ENCODE measurements at places on chromosomes 16 and 17.

- no peak for DNase-seq
These were observed 13.0 kb upstream of the DHRS11 start for GRCh38 chr17:36578671-36579070.

DNA sequence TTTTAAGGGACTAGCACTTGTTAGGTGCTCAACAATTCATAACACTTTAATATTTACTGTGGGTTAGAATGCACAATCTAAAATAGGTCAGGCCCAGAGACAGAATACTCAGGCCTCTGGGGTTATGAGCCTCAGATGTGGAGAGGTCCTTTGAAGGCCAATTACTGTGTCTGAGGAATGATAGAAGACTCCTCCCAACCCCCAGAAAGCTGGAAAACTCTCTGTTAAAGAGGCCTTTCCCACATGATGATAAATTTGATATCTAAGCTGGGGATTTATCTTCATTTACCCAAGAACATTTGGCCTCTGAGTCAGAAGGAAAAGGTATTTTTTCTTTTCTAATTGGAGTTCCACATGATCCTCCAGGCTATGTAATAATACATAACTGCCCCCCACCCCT, 41.1 kb upstream of the MMD start:
- DNase-seq: no peak

GRCh38 chr16:87895641-87896141, 26.4 kb upstream of the SLC7A5 start:
- peak; percentile 64 for DNase-seq

DNA sequence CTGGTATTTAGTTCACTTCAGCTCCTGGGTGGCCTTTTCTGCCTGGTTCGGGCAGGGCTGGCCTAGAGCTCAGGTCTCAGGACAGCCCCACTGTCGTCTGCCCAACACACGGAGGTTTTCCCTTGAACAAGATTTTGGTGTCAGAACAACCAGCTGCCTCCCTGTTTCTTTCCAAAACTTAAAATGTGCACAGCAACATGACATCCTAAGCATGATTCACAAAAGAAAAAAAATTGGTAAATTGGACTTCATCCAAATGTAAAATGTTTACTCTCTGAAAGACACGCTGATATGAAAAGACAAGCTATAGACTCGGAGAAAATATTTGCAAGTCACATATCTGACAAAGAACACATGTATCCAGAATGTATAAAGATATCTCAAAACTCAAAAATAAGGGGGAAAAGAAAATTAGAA, 197.8 kb upstream of the CHMP6 start:
- DNase-seq: no peak

GRCh38 chr17:63830904-63831491, 3.5 kb upstream of the FTSJ3 start:
- no peak for DNase-seq

- DNase-seq: no peak
These were observed 15.9 kb downstream of the IRX3 start for GRCh38 chr16:54270711-54271110.

- no peak for DNase-seq
These were observed 46.0 kb downstream of the RNF112 start for GRCh38 chr17:19457046-19457445.

DNA sequence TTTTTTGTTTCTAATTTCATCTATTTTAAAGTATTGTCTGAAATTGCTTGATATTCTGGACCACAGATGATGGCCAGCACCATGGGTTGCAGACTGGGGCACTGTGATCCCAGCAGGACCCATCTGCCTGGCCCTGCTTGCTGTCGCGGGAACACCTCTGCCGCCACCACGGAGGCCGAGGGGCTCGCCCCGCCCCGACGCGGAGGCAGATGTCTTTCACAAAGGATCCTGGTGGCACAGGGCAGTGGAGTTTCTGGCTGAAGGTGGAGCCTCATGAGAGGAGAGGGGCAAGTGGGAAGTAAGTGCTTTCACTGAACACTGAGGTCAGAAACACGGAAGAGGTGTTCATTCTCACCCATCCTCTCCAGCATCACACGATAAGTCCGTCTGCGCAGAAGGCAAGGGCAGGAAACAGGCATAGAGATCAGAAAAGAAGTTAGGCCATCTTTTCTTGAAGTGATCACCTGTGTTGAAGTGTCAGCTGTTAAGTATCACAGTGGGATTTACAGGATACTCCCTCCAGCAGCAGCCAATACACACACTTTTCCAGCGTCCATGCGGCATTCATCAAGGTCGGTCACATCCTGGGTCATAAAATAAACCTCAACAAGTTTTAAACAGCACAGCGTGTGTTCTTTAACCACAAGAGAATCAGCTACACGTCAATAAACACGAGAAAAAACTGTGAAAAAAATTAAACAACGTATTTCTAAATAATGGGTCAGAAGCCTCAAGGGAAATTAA, 194.5 kb downstream of the RPTOR start:
- no peak for DNase-seq

DNA sequence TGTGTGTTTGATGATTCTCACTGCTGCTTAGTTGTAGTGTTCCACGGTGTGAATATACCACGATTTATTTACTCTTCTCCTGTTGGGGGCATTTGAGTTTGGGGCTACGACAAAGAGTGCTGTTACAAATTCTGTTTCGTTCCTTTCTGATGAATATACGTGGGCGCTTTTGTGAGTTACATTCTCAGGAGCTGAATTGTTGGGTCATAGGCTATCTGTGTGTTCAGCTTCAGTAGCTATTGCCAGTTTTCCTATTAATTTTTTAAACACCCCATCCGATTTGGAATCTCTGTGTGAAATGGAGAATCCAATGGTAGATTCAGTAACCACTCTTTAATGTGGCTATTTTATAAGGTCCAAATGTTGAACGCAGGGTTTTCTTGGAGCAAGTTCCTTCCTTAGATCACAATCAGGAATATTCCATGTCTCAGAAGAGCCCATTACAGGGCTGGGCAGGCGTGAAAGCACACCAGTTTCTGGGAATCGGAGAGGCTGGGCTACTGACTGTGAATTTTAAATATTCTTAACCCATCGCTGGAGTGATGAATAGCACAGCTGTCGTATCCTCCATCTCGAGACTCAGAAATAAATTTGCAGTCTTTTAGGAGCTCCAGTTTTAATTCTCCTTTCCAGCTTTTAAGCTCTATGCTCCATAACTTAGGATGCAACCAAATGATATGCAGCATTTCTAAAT, 115.9 kb downstream of the PITPNC1 start:
- no peak for DNase-seq

- DNase-seq: no peak
These were observed 9.5 kb upstream of the B4GALNT2 start for GRCh38 chr17:49123061-49123460.

GRCh38 chr17:68195667-68196393, 52.0 kb upstream of the AMZ2 start:
- DNase-seq: no peak

DNA sequence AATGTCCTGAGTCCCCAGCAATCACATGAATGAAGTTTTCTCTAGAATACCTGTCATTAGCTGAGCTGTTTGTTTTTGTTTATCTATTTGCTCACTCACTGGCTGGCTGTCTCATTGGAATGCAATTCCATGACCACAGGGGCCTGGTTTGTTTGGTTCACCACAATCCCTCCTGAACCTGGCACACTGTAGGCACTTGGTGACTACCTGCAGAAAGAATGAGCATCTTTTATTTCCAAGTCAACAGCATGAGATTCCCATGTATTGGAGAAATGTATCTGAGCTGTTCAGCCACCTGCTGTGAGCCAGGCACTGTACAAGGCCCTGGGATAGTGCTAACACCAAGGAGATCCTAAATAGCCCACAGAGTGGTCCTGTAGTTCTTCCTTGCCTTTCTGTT, 345.1 kb downstream of the XYLT1 start:
- DNase-seq: no peak

GRCh38 chr17:37207103-37207502, 168.7 kb upstream of the C17orf78 start:
- no peak for DNase-seq

DNA sequence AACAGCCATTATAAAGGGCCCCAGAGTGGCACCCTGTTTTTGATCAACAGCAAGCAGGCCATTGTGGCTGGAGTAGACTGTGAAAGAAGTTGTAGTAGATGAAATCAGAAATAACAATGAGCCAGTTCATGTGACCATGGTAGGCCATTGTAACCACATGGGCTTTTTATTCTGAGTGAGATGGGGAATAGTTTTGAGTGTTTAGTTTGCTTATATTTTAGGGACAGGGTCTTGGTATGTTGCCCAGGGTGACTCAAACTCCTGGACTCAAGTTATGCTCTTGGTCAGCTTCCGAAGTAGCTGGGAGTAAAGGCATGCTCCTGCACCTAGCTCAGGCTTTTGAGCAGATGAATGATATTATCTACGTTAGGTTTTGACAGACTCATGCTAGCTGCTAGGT, 12.0 kb downstream of the CBFB start:
- no peak for DNase-seq

- no peak for DNase-seq
These were observed 16.4 kb downstream of the RIPOR1 start for GRCh38 chr16:67544844-67545664.

DNA sequence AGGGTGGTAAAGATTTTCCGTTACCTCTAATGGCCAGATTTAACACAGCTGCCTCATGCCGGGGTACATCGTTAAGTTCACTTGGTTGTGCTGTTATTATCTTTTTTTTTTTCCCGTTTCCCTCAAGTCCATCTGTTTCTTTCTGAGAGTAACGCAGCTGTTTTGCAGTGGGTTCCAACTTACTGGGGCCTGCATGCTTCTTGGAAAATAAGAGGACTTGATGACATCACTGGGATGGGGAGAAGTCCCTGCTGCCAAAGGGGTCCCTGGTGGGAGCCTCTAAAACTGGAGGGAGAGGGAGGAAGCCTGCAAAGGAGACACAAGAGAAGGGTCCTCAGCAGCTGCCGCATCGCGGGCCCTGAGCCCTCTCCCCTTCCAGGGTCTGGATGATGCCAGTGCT, 77.8 kb upstream of the NOL11 start:
- no peak for DNase-seq

DNA sequence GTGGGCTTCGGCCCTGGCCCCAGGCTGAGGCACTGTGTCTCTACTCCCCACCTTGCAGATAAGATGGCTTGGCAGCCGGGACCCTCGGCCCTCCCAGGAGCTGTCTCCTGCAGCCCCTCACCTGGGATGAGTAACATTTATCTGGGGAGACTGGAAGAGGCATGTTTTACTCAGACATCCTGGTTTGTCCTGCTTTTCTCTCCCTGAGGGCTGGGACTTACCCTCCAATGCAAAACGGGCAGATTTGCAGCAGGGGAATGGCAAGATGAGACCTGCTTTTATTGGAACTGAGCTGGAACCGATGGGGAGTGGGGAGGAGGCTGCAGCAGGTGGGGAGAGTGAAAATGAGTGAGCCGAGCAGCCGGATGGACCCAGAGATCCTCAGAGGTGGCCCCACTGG, 27.3 kb upstream of the UBE2G1 start:
- no peak for DNase-seq

GRCh38 chr16:4924593-4925292, 12.2 kb downstream of the PPL start:
- DNase-seq: no peak

GRCh38 chr16:75110637-75111513, 5.7 kb downstream of the LDHD start:
- peak; percentile 61 for DNase-seq

GRCh38 chr17:44212507-44213402, 6.7 kb downstream of the UBTF start:
- DNase-seq: no peak

DNA sequence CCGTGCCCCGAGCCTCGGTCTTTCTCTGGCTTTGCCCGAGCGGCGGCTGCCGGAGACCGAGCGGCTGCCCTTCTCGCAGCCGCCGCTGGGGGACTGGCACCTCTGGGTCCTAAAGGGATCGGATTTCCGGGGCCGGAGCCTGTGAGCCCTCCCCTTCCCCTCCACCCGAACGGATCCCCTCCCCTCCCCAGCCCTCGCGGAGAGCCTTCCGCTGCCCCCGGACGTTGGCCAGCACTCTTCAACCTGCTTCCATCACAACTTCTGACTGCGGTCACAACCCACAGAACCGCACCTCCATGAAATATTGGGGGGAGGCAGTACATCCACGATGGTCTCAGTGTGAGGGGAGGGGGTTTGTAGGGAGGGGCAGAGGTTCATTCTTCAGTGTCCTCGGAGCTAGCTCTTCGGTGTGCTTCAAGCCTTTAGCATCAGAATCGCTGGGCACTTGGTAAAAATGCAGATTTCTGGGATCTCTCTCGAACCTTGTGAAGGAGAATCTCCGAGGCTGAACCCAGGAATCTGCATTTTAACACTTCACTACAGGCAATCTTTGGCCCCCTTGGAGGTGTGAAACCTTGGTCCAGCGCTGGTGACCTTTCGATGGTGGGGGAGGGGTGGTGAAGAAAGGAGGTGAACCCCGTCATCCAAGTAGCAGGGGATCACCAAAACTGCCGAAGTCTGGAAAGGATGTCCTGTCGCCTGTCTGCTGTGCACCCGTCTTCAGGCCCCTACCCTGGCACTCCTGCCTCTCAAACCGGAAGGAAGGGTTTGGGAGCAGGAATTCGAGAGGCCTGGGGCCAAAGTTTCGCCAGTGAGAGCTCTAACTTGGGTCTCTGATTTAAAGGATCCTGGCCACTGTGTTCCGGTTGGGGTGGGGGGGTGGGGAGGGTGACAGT, 812 bp upstream of the PPP1R9B start:
- DNase-seq: peak; percentile 90

GRCh38 chr16:89855301-89855945, 18.0 kb upstream of the TCF25 start:
- DNase-seq: no peak

DNA sequence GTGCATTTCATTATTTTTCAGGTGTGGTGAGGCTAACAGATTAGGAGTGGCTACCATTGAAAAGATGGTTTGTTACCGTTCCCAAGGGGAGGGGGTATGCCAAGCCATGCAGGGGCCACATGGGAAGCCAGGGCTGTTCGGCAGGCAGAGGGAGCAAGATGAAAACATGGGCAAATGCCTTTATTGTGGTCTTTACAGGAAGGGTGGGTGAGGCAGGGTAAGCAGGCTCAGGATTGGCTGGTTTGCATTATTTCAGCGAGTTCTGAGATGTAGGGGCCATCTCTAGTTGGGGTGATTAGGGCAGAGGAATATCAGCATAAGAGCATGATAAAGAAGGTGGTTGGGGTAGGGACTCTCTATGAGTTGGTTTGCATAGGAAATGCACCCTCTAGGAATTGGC, 117.6 kb downstream of the CCT6B start:
- no peak for DNase-seq

- no peak for DNase-seq
These were observed 39.2 kb downstream of the IFT140 start for GRCh38 chr16:1572673-1573072.

- DNase-seq: no peak
These were observed 291.8 kb downstream of the SOX9 start for GRCh38 chr17:72412650-72413076.

GRCh38 chr16:9007177-9007794, 43.6 kb upstream of the USP7 start:
- DNase-seq: no peak

- peak; percentile 54 for DNase-seq
These were observed 36.6 kb upstream of the MED9 start for GRCh38 chr17:17440010-17440843.

All from stimulated activated CD4-positive, alpha-beta T cell treated with anti-CD3 and anti-CD28 coated beads, TNF-alpha, amount 100 ng/mL, for 24 hours (primary cell).